Prostate gland (tissue), 2 donors: ENCODE measurements at places on chromosomes 2 and 18.

GRCh38 chr2:70922235-70923234 lies 13.2 kb upstream of the ATP6V1B1 start:
- no peak for DNase-seq

DNA sequence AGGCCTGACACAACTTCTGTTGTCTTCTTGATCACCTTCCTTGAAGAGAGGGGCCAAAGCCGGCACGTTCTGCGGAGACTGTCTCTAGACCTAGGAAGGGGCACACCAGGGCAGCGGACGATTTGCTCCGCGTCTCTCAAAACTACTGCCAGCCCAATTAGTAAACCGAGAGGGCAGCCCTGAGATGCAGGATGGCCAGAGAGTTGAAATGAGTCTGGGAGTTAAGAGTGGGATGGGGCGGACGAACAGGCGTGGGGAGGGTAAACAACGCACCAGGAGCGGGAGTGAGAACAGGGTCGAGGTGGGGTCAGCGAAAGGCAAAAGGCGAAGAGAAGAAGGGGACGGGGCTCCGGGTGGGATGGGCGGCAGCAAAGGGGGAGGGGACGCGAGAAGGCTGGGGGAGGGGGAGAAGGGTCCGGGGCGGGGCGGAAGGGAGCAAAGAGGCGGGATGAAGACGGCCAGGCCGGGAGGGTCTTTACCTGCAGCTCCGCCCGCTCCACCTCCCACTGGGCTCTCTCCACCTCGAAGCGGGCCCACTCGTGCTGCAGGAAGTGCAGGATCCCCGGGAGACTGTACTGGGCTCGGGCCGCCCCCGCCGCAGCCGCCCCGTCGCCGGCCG lies 476 bp downstream of the STRN start:
- DNase-seq: peak; percentile 51

GRCh38 chr2:1701556-1702185 lies 42.6 kb downstream of the PXDN start:
- no peak for DNase-seq

GRCh38 chr18:9760641-9761040 lies 52.5 kb downstream of the RAB31 start:
- no peak for DNase-seq

DNA sequence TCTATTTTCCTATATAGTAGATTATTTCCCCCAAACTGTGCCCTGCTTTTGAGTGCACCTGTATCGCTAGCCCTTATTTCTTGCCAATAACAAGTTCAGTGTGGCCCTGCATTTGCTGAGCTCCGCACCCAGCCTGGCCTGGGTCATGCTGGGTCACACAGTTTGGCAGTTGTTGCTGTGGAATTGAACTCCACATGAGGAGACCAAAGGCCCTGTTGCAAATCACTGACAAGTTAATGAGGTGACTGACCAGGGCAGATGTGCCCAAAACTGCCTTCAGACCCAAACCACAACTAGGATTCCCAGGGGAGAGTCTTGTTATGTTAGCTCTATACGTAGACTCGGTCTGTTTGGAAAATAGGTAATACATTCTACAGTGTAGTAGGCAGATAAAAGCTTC lies 31.0 kb downstream of the COL4A4 start:
- no peak for DNase-seq

- no peak for DNase-seq
Observed at GRCh38 chr2:200155652-200156051, 150.8 kb upstream of the SPATS2L start.

- DNase-seq: no peak
Observed at GRCh38 chr2:238518172-238518820, 91.6 kb downstream of the ASB1 start.

DNA sequence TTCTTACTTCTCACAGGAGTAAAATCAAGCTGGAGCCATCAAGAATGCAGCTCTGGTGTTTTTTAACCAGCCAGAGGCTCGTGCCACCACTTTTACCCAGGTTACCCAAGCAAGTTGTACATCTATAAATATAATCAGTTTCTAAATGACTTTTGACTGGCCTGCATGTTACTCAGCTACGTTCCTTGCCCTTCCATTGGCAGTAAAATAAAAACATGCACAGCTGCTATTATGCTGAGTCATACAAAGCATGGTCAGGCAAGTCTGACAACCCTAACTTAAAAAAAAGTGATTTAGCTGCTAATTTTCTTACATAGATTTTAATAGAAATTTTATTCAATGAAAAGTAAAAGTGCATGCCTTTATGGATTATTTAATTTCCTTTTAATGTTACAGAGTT lies 111.7 kb upstream of the CSRNP3 start:
- no peak for DNase-seq

GRCh38 chr2:158346032-158346431 lies 110.5 kb downstream of the CCDC148 start:
- no peak for DNase-seq

GRCh38 chr2:85433511-85434089 lies 15.1 kb downstream of the SH2D6 start:
- no peak for DNase-seq
